Activated T-helper 1 cell treated with Interleukin-2 at 50 U/mL for 16 hours (primary cell): ENCODE measurements at places on chromosomes 3 and 15.

DNA sequence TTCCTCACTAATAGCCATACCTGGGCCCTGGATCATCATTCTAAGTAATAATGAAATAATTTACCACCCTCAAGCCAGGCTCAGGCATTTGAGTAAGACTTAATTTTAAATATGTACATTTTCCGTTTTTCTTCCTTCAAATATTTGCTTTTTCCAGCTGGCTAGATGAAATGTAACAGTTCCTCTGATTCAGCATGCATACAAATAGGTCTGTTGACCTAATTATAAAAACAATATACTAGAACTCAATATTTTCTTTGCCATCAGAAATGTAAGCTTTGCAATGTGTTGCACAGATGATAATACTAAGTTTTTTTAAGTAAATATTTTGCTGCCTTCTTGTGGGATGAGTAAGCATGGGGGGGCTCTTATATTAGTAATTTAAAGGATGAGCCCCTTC, 91.6 kb downstream of the FEZF2 start:
- no peak for DNase-seq

DNA sequence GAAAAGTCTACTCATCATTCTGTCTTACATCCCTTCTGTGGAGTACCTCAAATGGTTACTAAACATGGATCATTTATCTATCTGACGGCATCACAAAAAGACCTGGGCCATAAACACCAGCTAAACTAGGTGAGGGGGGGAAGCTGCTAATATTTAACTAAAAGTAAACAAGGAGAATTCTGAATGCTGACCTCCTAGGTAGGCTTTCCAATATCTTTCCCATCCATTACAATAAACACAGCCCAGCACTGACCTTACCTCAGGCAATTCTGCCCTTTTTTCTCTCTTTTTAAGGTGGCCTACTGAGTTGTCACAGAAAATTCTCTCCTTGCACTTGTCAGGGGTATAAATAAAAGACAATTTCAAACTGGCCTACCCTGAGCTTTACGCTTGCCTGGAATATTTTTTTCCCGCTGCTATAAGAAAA, 33.1 kb downstream of the USF3 start:
- DNase-seq, result no peak

GRCh38 chr15:90711418-90711824, 5.7 kb upstream of the BLM start:
- no peak for DNase-seq

DNA sequence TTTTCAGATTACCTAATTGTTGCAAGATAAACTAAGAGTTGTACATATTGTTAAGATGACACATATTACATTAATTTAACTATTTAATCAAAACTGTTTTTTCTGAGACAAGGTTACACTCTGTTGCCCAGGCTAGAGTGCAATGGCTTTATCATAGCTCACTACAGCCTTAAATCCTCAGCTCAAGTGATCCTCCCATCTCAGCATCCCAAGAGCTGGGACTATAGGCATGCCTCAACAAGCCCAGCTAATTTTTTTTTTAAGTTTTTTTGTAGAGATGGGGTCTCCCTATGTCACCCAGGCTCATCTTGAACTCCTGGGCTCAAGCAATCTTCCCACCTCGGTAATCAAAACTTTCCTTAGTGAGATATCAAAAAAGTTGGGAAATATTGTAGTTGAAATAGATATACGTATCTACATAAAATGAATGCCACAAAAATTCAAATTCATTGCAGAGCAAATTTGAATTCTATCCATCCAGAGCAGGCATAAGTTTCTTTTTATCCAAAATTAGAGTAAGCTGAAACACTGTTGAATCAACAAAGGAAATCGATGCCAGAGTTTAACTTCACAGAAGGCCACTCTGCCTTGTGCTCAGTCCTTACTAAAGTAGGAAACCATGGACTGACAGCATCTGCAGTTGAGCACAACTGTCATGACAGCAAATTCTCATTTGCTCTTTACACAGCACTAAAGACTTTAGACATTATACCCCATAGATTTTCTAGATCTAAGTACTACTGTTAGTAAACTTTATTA, 15.5 kb downstream of the ATOSA start:
- DNase-seq, result no peak

- no peak for DNase-seq
Observed at GRCh38 chr3:4099607-4100006, 203.6 kb upstream of the SETMAR start.

DNA sequence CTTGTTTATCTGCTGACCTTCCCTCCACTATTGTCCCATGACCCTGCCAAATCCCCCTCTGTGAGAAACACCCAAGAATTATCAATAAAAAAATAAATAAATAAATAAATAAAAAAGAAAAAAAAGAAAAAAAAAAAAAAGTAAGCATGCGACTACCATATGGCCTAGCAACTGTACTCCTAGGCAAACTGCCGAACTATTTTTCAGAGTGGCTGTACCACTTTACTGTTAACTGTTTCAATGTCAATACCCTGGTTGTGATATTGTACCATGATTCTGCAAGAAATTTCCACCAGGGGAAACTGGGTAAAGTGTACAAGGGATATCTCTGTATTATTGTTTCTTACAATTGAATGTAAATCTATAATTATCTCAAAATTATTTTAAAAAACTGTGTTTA, 41.3 kb upstream of the MAP4 start:
- no peak for DNase-seq

GRCh38 chr3:45105855-45106671, 40.1 kb downstream of the CDCP1 start:
- DNase-seq, result peak; percentile 49

GRCh38 chr15:88174571-88174970, 82.0 kb downstream of the NTRK3 start:
- DNase-seq, result no peak

GRCh38 chr15:47614360-47615011, 102.8 kb upstream of the SEMA6D start:
- no peak for DNase-seq

DNA sequence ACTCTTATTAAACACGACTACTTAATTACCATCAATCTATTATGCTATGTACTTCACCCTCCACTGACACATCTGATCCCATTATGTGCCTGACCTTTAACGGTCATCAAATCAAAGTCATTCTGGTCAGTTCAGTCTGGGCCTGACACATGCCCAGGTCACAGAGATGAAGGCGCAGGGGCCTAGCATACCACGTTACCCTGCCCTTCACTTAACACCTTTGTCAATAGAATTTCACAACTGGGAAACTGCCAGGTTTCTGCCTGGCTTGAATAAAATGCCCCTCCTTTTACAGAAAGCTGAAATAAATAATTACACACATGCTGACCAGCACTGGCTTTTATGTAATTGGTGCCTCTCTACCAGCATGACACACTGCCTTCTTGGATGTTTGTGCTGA, 39.5 kb downstream of the MECOM start:
- DNase-seq, result no peak

DNA sequence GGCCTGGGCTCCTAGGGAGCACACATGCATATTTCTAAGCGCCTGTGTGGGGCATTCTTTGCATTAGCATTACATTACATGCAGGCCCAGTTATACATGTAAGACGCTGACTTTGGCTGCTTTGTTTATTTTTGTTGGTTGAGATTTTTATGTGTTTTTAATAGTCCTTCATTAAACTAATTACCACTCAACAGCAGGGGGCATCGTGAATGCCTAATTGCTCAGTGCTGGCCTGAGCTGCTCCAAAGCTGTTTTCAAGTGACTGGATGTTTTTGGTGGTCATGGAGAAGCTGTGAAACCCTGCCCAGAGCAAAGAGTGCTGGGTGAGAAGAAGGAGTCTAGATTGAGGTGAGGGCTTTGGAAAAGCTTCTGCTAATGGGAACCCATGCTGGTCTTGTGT, 41.5 kb downstream of the GPD1L start:
- DNase-seq, result no peak

GRCh38 chr3:31307131-31307785, 225.5 kb upstream of the STT3B start:
- DNase-seq, result no peak

DNA sequence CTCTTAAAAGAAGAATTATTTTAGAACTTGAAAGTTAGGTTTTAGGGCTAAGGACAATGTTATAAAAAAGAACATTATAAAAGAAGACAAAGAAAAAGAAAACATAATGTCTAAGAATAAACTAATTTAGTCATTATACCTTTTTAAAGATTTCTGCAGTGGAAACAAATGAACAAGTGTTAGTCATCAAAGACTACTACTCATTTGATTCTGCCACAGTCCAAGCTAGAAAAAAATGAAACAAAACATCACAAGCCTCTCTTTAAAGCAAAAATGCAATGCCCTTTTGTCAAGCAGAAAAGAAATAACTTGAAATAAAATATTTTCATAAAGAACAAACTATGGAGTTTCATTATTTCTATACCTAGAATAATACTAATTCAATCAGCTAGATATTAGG, 102.0 kb downstream of the TBC1D5 start:
- DNase-seq, result no peak

DNA sequence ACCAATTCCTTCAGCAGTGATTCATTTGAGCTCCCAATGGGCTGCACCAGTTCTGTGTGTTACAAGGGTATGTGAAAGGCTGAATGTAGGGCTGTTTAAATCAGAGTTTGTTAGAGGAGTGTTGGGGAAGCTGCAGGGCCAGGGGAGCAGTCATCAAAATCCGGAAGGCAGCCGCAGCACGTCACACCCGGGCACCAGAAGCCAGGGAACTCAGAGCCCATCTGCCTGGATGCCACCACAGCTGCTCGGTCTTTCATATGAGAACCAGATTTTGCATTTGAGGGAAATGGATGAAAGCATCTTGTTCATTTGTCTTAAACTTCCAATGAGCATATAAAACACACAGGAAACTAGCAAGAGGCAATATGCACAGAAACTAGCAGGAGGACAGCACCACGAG, 24.2 kb upstream of the NEO1 start:
- no peak for DNase-seq

DNA sequence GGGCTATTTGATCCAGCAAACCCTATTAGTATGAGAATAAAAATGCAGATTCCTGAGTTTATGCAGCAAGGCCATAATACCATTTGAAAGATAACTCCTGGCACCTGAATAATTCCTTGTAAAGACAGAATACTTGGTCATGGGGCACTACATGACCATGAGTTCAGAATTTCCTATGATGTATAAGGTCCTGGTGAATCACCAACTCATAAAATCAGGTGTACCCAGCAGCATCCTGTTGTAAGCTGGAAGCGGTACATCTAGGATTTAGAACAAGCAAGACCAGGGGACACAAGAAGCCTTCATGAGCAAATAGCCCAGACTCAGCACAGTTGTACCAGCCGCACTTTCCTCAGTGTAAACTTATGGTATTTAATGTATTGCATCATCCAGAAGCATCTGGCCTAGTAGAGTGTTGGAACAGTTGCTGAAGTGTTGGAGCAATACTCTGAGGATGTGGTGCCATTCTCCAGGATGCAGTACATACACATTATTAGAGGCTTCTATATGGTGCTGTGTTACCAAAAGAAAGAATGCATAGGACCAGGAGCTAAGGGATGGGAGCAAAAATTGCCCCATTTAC, 233.4 kb downstream of the SQOR start:
- no peak for DNase-seq

DNA sequence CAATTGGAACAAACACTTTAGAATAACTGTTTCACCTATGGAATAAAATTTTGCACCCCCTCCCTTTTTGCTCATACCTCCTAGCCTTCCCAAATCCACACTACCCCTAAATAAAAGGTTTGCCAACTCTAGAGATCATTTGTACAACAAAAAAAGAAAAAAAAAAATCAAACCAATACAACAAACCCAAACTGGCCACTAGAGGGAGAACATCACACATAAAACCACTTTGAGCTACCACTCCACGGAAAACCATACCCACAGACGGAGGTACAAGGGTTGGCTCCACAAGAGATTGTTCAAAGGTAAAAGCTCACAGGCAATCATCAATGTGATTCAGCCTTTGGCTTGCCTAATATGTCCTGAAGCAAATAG, 47.6 kb downstream of the SETMAR start:
- peak; percentile 11 for DNase-seq

DNA sequence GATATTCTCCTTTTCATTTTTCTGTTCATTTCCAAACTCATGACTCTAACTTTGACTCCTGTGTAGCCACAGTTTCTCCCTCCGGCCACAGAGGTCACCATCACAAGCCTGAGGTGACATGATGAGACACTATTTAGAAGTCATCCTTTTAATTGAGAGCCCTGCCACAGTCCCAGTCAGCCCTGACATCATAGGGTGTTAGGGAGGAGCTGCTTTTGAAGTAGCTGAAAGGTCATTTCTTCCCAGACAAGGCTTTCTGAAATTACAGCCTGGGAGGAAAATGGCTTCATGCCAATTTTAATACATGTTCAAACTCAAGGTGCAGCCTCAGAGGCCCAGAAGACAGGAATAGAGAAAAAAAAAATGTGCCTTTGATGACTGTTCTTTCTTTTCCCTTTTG, 532.8 kb upstream of the TGFBR2 start:
- DNase-seq, result no peak

DNA sequence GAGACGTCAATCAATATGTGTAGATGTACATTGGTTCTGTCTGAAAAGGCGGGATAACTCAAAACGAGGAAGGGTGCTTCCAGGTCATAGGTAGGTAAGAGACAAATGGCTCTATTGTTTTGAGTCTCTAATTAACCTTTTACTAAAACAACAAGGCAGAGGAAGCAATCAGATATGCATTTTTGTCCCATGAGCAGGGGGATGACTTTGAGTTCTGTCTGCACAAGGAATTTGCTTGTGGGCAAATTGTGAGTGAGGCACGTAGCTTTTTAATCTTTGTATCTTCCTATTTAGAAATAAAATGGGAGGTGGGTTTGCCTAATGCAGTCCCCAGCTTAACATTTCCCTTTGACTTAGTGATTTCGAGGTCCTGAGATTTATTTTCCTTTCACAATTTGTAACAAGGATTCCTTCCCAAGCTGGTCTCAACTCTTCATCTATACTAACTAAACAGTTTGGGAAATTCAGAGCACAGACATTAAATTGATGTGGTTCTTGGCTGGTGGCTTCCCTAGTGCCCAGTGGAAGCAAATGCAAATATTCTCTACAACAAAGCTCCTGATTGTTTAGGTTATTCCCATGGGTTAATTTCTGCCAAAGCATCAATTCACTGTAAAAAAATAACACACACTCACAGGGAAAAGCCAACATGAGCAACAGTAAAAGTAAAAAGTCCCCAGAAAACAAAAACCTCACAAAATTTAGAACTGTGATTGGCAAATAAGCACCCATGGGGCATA, 738.8 kb upstream of the SGO1 start:
- no peak for DNase-seq

- DNase-seq, result no peak
Observed at GRCh38 chr3:153927107-153927506, 194.1 kb upstream of the ARHGEF26 start.

DNA sequence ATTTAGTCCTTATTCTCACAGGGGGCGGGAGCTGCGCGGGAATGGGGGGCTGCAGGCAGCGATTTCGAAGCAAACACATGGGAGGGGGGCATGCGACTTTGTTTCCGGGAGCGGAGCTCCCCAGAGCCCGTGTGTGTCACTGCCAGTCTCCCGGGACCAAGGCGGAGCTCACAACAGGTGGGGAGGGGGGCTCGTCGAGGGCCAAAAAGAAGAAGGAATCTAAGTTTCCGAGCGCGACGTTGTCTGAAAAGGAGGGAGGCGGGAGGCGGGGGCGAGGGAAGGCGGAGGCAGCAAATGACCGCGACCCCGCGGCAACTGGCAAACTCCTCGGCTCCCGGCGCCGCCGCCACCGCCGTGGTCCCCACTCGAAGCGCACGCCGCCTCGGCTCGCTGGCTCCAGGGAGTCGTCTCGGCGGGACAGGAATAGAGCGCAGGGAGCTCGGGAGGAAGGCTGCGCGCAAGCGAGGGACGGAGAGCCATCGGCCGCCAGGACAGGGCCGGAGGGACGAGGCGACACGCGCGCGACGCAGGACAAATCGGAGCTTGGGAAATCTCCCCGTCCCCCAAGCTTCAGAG, 1.4 kb downstream of the FOXP1 start:
- DNase-seq, result no peak

GRCh38 chr3:111581403-111582119, 13.6 kb downstream of the ZBED2 start:
- DNase-seq, result no peak
